ENCODE measurements at places on chromosomes 6 and 20.
A peak's percentile ranks its signal among the peaks of the same experiment; 100 is the strongest.

GRCh38 chr20:61759286-61760065 lies 306.2 kb downstream of the TAF4 start:
- DNase-seq, result no peak

DNA sequence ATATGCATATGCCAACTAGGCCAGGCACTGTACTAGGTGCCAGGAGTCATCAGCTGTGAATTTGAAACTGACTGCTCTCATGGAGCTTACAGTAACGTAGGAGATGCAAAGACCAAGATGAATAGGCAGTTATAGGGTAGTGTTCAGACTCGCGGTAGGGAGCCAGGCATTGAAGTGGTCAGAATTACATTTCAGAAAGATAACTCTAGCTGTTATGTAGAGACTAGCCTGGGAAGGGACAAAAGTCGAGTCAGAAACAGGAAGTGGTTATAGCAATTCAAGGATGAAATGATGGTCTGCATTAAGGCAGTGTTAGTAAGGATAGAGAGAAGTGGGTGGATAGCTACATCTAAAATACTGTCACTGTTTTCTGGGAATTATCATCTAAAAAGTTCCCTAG lies 56.6 kb downstream of the PCMT1 start:
- DNase-seq, result no peak

DNA sequence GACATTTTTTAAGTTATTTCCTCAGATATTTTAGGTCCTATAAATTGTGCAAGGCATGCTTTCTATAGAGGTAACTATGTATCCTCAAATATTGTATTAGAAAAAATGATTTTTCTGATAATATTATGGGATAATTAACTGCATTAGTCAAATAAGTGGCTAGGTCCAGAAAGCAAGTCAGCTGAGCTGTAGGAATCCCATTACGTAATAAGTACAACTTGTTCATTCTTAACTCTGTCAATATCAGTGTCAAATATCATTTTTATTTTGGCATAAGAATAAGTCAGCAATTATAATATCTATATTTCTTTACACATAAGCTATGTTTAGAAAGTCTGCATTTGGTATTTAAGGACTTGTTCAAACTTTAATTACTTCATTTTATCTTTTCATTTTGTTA lies 830.9 kb upstream of the GJE1 start:
- peak; percentile 27 for DNase-seq

- DNase-seq, result no peak
Observed at GRCh38 chr6:154139892-154140291, 100.9 kb downstream of the OPRM1 start.

DNA sequence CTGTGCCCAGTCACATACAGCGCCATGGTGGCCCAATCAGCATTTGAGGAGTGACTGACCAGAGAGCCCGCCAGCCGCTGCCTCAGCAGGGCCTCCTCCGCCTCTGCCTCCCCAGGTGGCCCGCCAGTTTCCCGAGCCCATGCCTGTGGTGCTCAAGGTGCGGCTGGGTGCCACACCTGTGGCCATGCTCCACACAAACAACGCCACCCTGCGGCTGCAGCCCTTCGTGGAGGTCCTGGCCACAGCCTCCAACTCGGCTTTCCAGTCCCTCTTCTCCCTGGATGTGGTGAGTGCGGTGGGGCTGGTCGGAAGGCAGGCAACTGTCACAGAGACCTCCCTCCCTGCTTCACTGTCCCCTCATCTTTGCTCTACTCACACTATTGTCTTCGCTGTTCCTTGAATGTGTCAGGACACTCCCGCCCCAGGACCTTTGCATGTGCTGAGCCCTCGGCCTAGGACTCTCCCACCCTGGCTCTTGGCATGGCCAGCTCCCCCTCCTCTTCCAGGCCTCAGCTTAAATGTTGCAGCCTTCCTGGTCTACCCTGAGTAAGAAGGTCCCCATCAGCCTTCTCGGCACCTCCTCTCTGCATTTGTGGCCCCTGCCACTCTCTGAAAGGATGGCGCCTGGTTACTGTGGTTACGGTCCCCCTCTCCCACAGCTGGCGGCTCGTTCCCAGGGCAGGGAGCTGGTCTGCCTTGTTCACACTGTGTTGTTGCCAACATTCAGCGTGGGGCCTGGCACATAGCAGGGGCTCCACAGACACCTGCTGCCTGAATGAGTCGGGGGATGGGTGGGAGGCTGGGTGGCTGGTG lies 11.8 kb upstream of the BPIFB6 start:
- DNase-seq, result no peak

DNA sequence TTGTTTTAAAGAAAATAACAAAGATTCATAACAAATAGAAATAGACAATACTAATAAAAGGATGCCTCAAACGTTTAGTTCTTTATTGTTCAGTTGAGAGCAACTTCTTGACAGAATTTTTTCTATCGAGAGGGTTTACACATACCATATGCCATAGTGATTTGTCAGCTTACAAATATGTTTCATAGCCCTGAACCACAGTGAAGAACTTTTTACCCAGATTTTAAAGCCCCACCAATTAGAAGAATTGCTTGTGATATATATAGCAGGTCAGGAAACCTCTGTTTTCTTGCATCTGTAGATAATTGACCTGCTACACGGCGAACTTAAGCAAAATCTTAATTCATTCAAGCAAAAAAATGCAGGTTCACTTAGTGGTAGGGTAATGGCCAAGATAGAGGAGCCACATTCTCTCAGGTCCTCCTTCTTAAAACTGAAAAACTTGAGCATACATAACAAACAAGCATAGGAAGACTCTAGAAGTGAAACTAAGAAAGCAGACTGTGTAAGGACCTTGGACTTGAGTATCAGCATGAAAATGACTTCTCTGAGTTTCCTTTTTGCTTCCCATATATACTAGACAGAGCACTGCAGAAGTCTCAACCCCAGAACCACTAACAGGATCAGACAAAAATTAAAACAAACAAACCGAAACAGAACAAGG lies 39.5 kb downstream of the CRISP1 start:
- no peak for DNase-seq

GRCh38 chr6:44122801-44123200 lies 4.5 kb downstream of the MRPL14 start:
- no peak for DNase-seq

GRCh38 chr6:72551470-72551869 lies 70.4 kb upstream of the KCNQ5 start:
- DNase-seq, result no peak

DNA sequence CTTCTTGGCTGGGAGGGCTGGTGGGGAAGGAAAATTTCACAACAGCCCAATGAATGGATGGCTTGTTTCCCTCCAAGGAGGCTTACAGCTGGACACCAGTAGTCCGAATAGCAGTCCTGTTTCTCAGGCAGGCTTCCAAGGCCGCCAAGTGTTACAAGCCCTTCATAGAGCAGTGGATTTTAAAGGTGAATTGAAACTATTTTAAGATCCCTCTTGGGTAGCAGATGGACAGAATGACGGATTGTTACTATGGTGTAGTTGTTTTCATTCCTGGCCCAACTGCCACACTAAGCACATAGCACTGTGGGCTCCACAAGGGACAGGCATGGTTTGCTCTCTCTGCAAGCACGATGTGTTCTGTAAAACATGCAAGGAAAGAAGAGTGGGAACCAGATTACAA lies 203.3 kb upstream of the TAB2 start:
- DNase-seq, result no peak

DNA sequence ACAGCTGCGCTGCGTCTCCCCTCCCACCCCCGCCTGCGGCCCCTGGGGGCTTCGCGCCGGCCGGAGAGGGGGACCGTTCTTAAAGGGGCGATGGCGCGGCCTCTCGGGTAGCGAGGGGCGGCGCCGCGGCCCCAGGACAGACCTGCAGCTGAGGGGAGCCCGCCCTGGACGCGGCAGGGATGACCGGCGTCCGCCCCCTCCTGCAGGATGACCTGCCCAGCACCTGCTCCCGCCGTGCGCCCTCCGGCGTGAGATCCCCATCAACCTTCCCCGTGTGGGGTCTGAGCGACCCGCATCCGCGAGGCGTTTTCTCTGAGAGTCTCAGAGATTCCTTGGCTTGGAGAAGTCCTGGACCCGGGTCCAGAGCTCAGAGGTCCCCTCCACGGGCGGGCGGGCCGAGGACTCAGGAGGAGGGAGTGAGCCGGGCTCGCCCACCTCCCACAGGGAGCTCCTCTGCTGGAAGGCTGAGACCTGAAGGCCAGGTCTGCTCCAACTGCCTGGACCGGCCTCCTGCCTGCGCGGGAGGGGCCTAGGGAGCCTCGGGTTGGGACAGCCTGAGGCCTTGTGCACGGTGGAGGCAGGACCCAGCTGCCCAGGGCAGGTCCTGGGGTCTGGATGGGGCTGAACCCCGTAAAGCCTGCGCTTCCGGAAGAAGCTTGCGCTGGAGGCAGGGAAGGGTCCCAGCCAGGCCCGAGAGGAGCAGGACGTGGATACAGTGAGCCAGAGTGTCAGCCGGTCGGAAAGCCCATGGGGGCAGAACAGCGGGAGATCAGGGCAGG lies 532 bp upstream of the NKAIN4 start:
- no peak for DNase-seq

DNA sequence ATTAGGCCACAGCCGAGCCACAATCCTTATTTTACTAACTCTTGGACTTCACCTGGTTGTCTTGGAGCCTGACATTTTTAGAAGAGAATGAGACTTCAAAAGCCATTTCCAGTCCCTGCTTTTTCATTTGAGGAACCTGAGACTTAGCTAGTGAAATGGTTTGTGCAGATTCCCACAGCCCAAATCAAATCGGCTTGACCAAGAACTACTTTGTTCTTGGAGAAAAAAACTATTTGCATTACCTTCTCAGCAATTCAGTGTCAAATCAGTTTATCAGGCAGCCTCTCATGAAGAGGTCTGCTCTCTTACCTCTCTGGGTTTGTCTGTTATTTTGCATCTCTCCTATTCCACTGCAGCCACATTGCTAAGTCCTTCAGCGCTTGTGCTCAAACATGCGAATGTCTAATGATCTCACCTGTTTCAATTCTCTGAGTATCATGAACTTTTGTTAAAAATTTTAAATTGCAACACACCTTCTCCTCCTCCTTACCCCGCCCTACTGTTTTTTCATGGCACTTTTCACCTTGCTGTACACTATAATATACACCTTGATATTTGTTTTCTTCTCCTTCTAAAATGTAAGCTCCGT lies 573 bp upstream of the IFNGR1 start:
- no peak for DNase-seq

DNA sequence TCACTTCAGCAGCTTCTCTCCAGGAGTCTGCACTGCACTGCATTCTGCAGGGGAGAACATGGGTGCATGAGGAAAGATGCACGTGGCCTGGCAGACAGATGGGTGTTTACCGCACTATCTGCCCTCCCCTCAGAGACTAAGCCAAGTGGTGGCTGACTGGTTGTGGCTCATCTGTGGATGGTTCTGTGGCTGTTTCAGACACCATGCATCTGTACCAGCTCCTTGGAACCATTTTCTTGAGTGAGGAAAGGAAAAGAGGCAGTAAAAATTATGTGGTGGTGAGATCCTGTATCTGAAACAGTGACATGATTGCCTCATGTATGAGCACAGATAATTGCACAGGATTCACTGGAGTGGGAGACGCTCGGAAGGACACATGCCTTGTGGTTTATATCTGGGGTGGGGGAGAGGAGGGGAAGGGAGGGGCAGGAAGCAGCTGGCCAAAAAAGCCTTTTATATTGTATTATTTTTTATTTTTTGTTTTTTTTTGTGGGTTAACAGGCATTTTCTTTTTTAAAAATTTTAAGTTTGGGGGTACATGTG lies 161.7 kb downstream of the ERMARD start:
- no peak for DNase-seq

DNA sequence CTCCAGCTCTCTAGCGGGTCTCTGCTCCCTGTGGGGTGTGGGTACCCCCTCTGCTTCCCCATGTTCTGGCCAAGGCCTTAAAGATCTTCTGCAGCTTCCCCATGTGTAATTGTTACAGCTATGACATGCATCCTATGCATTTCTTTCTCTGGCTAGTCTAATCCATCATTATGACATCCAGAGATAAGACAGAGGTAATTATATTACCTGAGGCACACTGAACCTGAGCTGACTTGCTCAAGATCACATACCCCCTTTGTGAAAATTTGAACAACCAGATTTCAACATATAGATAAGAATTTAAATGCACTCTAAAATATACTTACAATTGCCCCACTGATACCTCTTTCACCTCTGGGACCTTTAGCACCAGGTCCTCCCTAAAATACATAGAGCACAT lies 102.4 kb downstream of the COL12A1 start:
- no peak for DNase-seq

DNA sequence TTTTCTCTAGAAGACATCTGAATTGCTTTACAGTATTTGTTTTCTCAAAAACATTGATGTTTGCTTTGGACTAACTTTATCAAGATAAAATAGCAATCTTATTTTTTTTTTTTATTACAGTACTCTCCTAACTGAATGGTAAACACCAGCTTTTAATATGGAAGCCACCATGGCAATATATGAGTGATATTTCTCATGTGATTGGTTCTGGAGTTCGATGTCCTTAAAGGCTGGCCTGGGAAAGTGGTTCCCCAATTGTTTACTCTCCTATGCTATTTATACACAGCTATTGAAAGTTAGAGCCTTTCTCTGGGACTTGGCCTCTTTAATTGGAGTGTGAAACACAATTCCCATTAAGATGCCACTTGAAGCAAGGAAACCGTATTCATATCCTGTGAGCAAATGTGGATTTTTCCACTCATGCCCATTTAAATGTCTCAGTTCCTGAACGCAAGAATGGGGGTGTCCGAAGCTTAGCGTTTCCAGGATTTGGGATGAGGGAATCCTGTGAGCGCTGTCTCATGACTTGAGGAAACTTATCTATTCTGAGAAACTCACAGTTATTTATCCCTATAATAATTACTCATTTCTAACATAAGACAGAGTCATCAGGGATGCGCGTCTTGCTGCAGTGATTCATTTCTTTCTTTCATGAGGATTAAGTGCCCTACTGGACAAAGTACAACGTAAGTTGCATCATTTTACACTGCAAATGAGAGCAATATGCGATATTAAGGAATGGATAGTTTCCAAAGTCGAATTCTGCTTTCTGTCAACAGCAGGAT lies 143.3 kb upstream of the PREP start:
- DNase-seq, result no peak

DNA sequence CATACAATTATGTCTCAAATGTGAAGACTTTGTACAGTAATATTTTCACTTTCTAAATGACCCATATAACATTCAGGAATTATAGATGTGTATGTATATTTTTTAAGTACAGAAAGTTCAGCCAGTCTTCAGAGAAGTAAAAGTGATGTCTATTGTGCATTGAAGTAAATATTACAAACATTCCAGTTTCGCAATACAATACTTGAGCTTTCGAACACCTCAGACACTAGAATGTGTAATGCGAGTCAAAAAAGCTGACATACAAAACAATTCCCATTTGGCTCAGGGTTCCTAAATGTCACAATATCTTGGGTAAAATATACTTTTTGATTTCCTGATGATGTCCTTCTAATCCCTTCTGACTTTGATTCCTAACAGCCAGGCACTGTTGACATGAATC lies 101.4 kb downstream of the ZNF217 start:
- DNase-seq, result no peak

DNA sequence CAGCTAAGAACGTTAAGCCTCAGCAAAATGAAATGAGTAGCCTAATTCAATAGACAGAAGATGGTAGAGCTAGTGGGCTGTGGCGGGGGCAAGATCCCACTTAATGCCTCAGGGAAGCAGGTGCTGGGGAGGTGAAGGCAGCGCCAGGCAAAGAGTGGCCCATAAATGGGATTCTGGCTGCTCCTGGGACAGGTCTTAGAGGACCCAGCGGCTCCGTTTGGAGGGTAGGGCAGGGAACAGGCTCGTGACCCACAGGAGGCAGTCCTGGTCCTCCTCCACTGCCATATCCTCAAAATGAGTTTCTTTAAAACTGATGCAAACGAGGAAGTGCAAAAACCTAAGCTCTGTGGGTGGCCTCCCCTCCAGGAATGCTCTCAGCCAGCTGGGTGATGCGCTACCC lies 32.7 kb downstream of the SAYSD1 start:
- no peak for DNase-seq

Measured in NCI-H2171 treated with DMSO at 0.1 percent for 48 hours (cell line).